Activated CD8-positive, alpha-beta memory T cell treated with anti-CD3 and anti-CD28 coated beads for 4 hours (primary cell): ENCODE measurements at places on chromosomes 1 and 21.

DNA sequence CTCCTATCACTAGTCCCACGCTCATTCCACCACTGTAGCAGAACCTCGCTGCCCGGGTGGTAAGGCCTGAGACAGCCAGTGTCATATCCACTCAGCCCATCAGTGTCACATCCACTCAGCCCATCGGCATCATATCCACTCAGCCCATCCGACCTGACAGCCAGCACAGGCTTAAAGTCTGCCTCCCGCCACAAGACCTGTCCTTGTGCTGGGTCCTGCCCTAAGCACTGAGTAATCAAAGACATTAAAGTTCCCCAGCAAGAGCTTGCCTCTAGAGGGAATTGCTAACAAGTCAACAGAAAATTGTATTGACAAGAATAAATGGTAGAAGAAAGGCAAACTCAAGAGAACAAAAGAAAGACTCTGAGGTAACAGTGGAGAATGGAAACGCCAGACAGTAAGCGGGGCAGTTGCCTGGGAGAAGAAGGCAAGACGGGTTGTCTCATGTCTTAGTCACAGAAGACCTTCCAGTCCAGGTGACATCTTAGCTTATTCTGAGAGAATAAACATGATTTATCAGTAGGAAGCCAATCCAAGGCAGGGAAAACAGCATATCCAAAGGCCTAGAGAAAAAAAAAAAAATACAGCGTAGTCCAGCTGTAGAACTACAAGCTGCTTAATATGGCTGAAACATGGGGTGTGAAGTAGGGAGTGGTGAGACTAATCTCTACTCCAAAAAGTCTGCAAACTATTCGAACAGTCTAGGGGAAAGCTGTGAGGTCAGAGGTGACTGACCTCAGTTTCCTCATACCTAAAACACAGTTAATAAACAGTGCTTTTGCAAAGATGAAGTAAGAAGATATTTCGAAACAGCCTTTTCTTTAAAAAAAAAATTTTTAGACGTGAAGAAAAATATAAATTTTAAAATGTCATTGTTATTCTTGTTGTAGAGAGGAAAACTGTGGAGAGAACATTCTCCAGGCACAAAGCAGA is 1.1 kb downstream of the ITLN1 start:
- no peak for DNase-seq

DNA sequence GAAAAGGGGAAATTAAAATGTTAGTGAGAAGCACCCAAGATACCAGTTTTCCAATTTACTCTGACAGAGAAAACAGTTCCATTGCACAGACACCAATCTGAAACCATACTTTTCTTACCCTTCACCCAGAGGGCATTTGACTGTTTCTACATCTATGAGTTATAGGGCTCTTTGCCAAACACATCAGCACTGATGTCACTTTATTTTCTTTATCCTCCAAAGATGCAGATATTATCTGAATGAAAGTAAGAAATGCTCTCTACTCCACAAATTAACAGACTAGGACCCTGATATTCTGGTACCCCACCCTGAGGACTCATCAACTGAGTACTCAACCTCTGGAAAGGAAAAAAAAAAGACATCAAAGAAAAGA is 24.2 kb upstream of the PEX19 start:
- DNase-seq, result no peak

- no peak for DNase-seq
Observed at GRCh38 chr1:236681219-236681618, 5.1 kb upstream of the ACTN2 start.

DNA sequence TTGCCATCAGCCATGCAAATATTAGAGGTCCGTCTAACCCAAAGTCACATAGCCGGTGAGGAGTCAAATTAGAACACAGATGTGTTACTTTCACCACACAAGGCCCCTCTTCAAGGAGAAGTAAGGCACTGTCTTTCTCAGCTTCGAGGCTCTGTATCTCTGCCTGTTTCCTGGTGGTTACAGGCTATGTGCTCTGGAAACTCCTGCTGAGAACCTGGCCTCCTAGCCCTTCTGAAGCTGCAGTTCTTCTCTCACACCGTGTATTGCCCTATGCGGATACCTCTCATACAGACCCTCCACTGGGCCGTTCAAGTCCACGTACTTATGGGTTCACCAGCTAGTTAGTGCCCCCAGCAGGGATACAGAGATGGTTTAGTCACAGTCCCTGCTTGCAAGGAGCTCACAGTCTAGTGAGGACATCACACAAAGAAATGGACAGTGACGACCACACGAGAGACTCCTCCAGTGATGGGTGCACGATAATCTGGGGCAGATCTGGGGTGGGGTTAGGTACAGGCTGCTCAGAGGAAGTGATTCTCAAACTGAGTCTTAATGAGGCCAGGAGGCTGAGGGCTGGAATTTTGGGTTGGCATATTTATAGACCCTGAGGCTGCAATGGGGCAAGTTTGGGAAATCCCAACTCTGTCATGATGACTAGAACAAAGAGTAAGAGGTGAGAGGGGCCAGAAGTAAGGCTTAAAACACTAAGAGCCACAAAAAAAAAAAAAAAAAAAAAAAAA is 22.8 kb upstream of the ELOA start:
- DNase-seq, result no peak

GRCh38 chr1:43077273-43077672 is 94.8 kb downstream of the EBNA1BP2 start:
- no peak for DNase-seq
